ENCODE measurements at places on chromosomes 1 and 21.

DNA sequence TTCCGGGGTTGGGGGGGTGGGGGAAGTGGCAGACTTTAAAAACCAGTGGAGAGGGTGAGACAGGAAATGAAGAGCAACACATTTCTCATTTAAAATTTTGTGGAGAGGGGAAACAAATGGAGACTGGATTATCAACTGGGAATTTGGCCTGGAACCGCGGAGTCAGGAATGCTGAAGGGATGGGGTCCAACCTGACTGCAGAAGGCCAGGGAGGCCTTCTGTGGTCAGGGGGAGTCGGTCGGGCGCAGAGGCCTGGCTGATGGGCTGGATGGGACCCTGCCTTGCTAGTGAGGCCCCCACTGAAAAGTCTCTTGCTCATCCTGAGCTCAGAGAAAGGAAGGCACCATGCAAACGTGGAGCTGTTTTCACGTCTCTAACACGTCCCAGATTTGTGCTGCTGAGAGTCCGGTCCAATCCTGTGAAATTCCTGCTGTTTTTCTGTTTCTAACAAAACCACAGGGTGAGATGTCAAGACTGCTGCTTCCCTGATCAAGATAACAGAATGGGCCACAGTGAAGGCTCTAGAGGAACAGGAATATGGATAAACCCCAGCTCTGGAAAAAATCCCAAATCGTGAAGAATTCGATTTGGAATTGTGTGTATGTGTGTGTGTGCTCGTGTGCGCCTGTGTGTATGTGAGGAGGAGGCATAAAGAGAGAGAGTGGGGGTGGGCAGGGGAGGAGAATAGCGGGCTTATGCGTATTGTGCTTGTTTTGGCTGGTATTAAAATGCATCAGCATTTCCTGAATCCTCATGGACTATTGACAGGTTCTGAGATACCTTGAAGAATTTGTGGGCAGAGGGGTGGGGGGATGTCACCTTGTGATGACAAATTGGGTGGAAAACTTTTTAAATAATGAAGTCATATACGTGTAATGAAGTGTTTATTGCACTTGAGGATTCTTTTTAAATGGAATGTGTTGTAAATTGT lies 117.4 kb downstream of the NGF start:
- no peak for DNase-seq

DNA sequence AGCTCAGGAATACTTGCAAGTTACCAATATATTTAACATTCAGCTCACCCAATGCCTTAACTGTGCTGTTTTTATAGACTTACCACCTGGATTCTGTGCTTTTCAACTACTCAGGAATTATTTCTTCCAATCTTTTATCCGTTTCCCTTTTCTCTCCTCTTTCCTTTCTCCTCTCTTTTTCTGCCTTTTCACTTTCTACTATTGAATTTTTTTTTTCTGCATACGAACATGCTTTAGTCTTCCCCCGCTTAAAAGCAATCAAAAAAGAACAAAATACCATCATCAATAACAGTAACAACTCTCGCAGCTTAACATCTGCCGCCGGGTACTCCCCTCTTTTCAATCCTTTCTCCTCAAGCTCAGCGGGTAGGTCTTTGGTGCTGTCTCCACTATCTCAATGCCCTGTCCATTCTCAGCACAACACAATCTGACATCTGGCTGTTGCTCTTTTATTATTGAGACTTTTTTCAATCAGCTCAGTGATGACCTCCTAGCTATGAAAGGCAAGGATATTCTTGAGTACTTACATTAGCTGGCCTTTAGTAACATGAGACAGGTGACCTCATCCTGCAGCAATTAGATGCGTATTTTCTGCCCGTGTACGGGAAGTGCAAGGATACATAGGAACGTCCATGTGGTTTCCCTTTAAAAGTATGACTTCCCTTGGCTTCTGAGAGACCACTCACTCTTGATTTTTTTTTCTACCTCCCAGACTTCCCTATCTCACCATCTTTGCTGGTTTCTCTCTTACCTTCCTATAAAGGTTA lies 40.2 kb upstream of the SIPA1L2 start:
- DNase-seq = no peak

GRCh38 chr1:209840611-209841010 lies 12.8 kb downstream of the UTP25 start:
- DNase-seq = no peak

DNA sequence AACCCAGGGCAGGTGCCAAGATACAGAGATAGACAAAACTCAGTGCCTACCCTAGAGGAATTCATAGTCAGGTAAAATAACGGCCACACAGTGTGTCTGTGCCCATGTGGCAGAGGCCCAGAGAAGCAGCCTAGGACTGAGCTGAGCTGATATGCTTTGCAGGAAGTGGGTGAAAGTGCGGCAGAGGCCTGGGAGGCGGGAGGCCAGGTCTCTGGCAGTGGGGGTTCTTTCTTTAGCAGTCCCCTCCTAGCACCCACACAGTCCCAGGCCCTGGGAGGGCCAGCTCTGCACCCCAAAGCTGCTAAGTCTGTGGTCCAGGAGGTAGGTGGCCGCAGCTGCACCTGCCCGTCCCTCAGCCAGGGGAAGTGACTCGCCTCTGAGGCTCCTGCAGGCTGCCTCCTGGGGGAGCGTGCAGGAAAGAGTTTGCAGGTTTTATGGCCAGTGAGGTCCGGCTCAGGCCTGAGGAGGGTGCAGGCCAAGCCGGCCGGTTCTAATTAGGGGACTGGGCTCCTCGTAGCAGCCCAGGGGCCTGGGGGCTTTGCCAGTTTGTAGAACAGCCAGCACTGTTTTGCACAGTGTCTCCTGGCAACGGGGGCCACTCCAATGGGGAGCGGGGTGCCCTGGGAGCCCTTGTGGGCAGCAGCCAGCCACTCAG lies 107.9 kb downstream of the SPSB1 start:
- DNase-seq = peak; percentile 64
